LNCaP clone FGC (cell line): ENCODE measurements at places on chromosomes 7 and 10.

GRCh38 chr7:32515890-32516550 is 20.7 kb downstream of the AVL9 start:
- no peak for DNase-seq

GRCh38 chr7:128254470-128254869 is 13.4 kb downstream of the LEP start:
- no peak for DNase-seq

DNA sequence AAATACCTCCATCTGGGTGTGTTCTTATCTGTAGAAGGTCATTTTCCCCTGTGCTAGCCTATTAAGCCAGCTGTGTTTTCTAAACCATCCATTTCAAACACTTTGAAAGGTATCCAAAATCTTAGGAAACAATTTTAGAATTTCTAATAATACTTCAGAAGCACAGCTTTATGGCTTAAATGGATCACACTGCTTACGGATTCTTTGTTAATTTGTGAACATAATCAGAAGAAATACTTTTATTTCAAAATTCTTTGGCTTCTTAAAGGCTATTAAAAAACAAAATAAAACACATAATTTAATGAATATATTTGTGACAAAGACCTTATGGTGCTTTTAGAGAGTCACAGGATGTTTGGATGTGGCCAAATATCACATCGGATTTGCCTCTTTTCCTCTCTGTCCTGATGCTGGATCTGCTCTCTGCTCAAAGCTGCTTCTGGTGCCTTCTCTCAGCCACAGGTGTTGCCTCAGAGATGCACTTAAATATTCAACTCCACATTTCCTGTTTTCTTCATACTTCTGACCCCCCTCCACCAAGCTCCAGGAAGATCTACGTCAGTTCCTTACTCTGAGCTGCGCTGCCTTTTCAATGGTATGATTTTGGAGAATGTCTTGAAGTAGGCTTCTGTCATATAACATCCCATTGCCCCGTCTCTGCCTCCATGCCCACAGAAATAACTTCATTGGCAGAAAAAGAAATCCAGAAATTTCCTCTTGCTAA is 230.6 kb downstream of the MLLT10 start:
- no peak for DNase-seq

- DNase-seq = no peak
Measured at GRCh38 chr10:73892310-73893030, 18.1 kb upstream of the CAMK2G start.

- no peak for DNase-seq
Measured at GRCh38 chr7:83130623-83131545, 31.8 kb downstream of the PCLO start.

DNA sequence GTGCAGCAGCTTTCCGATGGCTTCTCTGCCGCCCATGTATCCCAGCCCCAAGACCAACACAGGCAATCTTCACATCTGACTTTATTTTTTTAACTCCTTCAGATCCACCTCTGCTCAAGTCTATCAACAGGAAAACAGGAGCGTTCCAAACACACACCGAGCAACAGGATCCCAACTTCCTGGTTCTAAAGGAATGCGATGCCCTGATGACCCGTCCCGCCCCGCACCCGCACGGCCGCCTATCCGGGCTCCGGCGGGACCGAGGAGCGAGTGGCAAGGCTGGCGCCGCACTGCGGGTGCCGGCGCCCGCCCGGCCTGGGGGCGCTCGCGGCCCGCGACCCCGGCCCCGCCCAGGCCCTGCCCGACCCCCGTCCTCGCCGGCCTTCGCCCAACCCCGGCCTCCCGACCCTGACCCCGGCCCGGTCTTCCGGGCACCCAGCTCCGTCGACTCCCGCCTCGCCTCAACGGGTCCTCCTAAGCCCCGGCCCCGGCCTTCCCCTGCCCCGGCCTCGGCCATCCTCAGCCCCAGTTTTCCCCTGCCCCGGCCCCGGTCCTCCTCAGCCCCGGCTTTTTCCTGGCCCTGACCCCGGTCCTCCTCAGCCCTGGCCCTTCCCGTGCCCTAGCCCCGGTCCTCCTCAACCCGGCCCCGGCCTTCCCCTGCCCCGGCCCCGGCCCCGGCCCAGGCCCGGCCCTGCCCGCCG is 730 bp downstream of the LARP4B start:
- DNase-seq = peak; percentile 54

DNA sequence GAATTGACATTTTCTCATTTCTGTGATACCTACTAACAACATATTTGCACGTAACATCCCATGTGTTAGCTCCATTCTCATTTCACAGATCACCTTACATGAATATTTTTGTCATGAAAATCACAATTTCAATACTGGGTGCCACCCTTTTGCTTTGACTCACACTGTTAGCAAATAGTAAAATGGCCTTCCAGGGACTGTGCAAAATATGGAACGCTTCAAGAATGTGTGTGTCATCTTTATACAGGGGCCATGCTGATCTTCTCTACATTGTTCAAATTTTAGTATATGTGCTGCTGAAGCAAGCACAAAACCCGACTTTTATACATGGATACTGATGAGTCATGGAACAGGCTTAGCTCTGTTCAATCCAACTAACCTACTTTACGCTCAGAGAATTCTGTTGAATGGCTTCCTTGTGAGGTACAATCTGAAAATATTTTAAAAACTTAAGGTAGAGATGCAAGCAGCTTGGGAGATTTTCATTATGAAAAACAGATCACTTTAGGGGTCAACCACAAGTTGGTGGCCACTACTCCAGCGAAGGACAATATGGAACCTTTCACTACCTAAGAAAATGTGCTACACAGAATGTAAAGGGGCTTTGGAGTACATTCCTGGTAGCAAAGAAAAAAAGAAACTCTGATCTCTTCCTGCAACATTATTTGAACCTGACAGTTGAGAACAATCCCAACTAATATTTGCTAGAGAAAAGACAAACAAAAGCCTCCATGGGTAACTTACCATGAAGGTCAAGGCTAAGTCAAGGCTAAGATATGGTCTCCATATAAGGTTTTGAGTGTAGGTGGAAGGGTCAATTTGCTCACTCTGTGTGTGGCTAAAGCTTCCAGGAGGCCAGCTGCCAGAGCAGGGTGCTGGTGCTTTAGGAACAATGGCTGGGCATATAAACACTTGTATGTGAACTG is 11.9 kb downstream of the ANKRD26 start:
- DNase-seq = no peak

GRCh38 chr7:135710417-135711138 is 17.4 kb downstream of the SLC13A4 start:
- no peak for DNase-seq

- DNase-seq = no peak
Measured at GRCh38 chr7:1105189-1105588, 17.3 kb downstream of the GPER1 start.

DNA sequence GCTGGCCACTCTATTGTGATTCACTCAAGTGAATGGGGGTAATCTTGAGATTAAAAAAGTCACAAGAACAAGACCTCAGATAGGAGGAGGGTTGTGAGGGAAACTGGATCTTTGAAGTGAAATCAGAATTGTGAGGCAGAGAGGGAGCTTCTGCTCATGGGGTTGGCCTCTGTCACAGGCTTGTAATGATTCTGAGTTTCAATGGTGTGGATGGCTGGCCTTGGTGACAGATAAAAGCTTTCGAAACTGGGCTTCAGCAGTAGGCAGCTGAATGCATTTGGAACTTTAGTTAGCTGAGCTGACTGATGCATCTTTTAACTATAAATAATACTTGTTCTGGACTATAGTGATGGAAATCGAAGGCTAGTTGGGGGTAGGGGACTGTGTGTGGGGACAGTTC is 12.2 kb downstream of the TAS2R60 start:
- no peak for DNase-seq

DNA sequence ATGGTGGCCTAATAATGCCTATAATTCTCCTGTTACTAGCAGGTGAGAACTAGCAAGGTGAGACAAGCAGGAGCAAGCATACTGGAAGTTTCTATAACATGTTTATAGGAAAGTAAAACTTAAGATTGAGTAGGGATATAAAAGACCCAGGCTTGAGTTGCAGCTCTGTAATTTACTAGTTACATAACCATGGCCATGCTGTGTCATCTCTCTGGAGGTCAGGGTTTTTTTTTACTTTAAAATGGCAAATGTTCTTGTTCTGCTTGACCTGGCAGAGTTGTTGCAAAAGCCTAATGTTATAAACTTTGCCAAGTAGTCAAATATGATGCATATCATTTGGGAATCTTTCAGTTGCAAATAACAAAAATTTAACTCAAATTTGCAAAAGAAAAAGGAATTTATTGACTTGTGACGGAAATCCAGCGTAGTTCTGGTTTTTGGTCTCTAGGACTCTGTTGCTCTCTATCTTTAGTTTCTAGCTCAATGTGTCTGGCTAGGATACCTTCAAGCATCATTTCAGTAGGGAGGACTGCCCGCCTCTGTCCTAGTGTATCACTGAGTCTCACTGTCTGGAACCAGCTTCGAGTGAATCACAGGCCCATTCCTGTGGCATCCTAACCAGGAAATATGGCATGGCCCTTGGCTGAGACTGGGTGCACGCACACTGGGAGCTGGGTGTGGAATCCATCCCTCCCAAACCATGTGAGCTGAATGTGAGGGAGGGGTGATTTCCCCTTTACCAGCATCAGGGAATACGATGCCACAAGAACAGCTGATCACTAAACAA is 67.9 kb downstream of the ADAM22 start:
- DNase-seq = no peak

- DNase-seq = no peak
Measured at GRCh38 chr7:90879924-90880323, 283.8 kb downstream of the CDK14 start.

GRCh38 chr10:117320050-117320665 is 55.1 kb downstream of the PDZD8 start:
- DNase-seq = no peak

- DNase-seq = no peak
Measured at GRCh38 chr7:138167869-138168296, 91.6 kb downstream of the AKR1D1 start.

GRCh38 chr10:22900841-22901601 is 26.8 kb upstream of the ARMC3 start:
- DNase-seq = no peak

GRCh38 chr10:132698761-132699391 is 87.1 kb downstream of the NKX6-2 start:
- no peak for DNase-seq

GRCh38 chr7:131606346-131607290 is 50.2 kb upstream of the PODXL start:
- DNase-seq = peak; percentile 78

DNA sequence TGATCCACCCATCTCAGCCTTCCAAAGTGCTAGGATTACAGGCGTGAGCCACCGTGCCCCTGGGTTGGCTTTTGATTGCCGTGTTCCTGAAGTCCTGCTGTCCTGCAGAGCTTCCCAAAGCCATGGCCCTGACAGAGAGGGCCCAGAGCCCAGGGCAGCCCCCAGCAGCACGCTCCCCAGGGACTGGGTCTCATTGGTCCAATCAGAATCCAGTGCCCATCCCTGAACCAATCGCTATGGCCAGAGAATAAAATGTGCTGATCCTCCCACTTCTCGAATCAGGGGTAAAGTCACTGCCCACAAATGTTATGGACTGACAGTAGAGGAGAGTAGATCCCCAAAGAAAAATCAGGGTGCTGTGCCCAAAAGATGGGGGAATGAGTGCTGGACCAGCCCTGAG is 5.0 kb upstream of the C10orf105 start:
- DNase-seq = no peak

- DNase-seq = no peak
Measured at GRCh38 chr7:129925416-129926002, 27.3 kb downstream of the UBE2H start.

- DNase-seq = no peak
Measured at GRCh38 chr10:131845505-131846239, 55.1 kb upstream of the PPP2R2D start.

DNA sequence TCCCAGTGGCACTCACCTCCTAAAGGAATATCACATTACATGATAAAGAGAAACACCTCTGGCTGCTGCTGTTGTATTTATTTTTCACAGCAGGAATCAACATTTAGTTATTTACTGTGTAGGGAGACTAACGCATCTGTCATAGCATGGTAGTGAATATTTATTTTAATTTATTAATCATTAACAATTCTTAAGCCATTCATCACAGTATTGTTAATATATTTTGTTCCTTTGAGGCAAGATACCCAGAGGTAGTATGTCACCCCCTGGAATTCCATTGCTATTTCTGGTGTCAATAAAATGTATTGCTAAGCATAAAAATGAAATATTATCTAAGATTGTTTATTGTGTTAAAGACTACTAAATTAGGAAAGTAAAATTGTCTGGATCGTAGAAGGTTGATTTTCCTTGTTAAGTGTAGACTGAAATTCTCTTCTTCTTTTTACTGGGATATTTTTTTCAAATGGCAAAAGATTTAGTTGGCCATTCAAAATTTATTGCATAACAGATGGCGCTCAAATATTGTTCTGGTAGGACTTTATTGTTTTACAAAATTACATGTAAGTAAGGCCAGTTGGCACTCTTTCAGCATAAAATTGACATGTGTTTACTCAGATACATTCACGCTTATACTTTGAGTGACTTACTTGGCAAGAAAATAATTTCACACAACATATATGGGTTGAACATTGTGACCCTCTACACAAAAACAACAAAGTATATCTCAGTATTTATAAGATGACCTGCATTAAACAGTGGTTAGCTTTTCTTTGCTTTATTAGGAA is 1358.7 kb upstream of the SORCS1 start:
- no peak for DNase-seq

DNA sequence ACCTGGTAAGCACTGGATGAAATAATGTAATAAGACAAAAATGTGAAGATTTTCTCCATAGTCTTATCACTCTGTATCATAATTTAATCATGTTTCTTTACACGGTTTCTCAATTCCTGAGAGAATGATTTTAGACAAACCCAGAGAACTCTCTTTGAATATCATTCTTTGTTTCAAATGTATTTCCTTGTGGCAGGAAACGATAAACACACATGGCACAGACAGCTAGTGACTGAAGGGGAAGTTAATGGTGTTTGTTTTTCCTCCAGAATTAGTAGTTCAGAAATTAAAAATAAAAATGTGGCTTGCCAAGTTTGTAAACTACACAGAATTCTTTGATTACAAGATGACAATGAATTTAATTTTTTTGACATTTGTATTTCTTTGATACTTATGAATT is 163.7 kb upstream of the PRPS1L1 start:
- DNase-seq = no peak

DNA sequence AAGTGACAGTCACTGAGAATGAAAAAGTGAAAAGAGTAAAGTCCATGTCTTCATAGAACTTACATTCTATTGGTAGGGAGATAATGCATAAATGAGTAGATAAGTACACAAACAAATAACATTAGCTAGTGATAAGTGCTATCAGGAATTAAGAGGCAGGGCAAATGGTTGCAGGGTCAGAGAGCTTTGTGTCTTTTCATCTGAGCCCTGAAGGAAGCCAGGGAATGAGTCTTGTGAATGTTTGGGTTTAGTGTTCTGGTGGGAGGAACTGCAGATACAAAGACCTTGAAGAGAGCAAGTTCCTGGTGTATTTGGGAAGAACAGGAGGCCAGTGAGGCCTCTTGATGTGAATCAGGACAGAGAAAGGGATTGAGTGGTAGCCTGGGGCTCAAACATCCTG is 183.8 kb downstream of the CTTNBP2 start:
- no peak for DNase-seq

- DNase-seq = no peak
Measured at GRCh38 chr7:110307776-110308175, 783.2 kb upstream of the LRRN3 start.

GRCh38 chr7:44242091-44242490 is 41.3 kb downstream of the YKT6 start:
- DNase-seq = no peak
